ENCODE measurements at places on chromosomes 5 and 9.

DNA sequence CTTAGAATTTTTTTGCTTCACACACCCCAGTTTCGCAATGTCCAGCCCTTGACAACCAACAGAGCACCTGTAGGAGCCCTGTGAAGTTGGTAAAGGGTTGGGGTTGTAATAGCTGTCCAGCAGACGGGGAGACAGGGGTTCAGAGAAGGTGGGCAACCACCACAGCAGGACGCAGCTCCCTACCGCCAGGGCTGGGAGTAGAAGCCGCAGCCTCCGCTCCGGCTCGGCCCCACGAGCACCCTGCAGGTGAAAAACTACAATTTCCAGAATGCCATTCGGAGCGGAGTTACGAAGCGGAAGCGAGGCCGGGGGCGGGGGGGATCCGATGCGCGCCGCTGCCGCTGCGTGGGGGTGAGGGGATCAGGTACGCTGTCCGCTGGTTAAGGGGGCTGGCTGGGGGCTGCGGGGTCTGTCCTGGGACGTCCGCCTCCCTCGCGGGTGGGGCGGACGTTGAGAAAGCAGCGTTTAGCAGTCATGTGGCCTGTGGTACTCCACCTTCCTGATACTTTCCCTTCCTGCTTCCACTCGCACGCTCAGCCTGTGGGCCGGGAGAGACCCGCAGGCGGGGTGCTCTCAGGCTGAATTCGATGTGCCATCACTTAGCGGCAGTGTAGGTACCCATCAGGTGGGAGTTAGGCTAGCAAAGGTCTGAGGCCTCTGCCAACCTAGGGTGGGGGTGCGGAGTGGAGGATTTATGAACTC, at the start of gene TRMT10B:
TRMT10B (plus strand) TSS at position 317 of the 702 bp plus-strand sequence. CDS start 8,127 bp downstream, outside the sequence.
- DNase-seq, result peak; percentile 32

DNA sequence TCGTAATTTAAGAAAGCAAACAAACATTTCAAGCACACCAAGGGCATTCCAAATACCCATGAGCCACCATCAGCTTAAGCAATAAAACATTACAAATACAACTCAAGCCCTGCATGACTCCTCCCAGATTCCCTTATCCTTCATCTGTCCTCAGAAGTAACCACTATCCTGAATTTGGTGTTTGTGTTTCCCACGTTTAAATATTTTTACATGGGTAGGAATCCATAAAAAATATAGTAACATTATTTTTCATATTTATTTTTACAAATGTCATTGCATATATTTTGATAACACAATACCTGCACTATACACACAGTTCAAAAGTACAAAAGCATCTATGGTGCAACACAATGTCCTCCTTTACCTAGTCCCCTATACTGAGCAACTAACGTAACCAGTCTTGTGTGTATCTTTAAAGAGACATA, 6.4 kb downstream of the PRKAA1 start:
- no peak for DNase-seq

GRCh38 chr5:133110709-133111108, 58.9 kb downstream of the HSPA4 start:
- DNase-seq, result no peak

- DNase-seq, result no peak
These were observed 47.8 kb downstream of the YIPF5 start for GRCh38 chr5:144122641-144123040.

- DNase-seq, result peak; percentile 27
These were observed 26.3 kb downstream of the SLC25A25 start for GRCh38 chr9:128094166-128094949.

DNA sequence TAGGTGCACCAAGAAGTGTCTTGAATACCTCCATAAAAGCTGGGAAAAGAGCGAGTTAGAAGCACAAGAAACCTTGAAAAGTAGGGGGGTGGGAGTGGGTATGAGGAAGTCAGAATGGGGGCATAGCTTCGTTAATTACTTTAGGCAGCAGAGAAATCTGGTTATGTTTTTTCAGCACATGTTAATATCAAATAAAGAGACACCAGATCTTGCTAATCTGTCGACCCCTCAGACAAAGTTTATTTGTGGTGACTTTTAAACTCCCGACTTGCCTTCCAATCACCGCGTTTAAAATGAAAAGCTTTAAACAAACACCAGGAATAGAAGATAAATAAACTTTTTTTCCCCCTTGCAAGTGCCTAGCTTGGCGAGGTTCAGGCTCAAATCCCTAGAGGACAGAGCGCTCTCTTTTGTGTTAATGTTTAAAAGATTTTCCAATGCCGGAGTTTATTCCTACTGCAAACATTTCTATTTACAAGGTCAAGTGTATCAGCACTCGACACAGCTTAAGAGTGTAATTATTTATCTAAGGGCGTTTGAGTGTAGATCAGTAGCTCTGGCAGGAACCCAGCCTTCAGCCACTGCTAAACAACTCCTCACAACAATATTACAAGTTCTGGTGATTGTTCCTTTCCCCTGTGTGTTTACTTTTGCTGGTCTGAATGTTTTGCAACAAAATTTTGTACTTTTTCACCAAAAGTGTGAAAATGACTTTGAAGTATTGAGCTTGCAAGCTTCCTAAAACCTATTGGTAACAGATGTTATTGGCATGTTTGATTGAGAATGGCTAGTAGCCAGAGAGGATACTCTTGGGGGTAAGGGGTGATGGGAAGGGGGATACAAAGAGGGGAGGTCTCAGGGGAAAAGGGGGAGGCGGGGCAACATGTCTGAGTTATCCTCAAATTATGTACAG, 3.8 kb downstream of the GAS1 start:
- DNase-seq, result no peak

GRCh38 chr5:14753947-14754346, 89.4 kb downstream of the OTULIN start:
- no peak for DNase-seq

DNA sequence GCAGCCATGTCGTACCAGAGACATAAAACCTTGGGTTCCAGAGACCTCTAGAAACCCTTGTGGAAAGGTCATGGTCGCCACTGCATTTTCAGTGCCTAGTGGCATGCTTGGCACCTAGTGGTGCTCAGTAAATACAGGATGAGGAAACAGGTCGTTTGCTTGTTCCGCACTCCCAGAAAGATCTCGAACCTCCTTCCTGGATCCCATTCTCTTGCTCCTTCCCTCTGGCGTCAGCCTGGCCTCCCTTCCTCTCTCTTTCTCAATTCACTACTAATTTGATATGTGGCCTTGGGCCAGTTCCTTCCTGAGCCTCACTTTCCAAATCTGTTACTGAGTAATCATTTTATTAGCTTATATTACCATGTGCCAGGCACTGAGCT, 4.4 kb downstream of the NDST1 start:
- no peak for DNase-seq

DNA sequence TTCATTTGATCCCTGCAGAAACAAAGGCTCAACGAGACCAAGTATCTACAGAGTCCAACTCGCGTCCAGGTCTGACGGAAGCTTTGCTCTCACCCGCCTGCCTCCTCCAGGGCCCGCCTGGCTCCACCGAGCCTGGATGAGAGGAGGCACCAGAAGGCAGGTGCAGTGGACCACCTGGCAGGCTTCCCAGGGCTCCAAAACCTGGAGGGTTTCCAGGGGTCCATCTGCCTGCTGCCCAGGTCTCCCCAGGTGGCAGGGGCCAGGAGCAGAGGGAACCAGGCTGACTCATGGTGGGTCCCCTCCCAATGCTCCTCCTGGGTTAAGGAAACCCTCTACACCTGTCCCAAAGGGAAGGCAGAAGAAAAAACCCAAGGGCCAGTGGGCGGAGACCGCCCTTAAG, 59.5 kb downstream of the VAV2 start:
- DNase-seq, result no peak

GRCh38 chr9:99262949-99263418, 40.9 kb downstream of the SEC61B start:
- DNase-seq, result no peak

DNA sequence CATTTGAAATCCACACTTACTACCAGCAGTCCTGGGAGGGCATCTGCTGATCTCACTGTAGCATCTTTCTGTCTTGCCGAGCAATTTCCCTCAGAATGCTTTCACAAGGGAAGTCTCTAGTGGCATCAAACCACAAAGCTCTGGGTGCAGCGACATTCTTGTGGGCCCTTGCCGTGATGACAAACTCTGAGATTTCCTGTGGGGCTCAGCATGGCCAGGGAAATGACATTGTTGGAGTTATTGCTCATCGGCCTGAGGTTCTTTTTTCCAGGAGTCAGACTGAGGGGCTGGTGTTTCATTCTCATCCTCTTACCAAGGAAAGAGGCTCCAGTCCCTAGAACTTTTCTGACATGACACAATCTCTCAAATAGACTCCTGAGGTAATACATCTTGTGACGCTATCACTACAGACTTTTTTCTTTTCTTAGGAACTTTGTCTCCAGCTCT, 51.4 kb downstream of the PFDN1 start:
- peak; percentile 13 for DNase-seq

- DNase-seq, result no peak
These were observed 127.2 kb downstream of the CTNND2 start for GRCh38 chr5:11777096-11777495.

DNA sequence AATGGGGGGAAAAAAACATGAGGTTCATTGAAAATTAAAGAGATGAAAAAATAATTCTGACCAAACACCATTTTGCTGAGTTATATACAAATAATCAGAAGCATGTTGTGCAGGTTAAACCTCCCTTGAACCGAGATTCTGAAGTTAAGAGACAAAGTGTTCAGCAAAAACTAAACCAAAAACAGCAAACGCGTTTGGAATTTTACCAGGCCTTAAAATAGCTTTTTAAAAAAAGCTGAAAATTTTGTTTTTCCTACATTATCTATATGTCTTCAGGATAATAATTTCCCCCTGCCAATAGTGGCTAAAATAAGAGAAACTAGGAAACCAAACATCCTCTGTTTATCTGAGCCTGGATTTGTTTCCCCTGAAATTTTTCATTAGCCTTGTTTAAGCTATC, 191.7 kb upstream of the DAPK1 start:
- DNase-seq, result no peak

GRCh38 chr9:17519761-17520160, 59.1 kb upstream of the SH3GL2 start:
- DNase-seq, result no peak

DNA sequence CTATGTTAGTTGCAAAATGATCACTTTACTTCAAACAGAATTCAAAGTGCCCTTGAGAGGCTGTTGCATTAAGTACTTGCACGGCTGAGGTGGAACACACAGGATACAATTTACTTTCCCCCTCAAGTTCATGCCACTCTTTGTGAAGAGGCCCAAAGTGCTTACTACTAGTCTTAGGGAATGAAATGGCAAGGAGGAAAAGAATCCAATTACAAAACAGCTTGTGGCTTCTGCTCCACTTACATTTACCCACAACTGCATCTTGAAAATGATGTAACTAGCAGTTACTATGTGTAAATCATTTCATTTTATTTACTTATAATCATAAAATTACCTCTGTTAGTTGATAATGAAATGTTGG, 14.6 kb downstream of the FOXD1 start:
- DNase-seq, result no peak

- no peak for DNase-seq
These were observed 223.4 kb downstream of the PLK2 start for GRCh38 chr5:58236498-58236897.

- DNase-seq, result no peak
These were observed 878 bp downstream of the HIGD2A start for GRCh38 chr5:176389135-176390123.

All from stimulated activated CD8-positive, alpha-beta memory T cell treated with anti-CD3 and anti-CD28 coated beads, Interleukin-7, amount 100 ng/mL, for 1 hour (primary cell).